ENCODE measurements at places on chromosomes 3 and 15. TPM values are rescaled to one million over a fixed set of nuclear protein-coding genes. Genes with fewer than 3 reads are reported as not detected.

- peaks cover 69% of the 10 kb centered on the region for H3K36me3 ChIP-seq
- DNase-seq = no peak
- no peak overlapping the region for H3K27ac ChIP-seq
- H3K27me3 ChIP-seq = no peaks in the 10 kb centered on the region
Observed at GRCh38 chr3:52204337-52205073, 6.5 kb downstream of the ALAS1 start.

DNA sequence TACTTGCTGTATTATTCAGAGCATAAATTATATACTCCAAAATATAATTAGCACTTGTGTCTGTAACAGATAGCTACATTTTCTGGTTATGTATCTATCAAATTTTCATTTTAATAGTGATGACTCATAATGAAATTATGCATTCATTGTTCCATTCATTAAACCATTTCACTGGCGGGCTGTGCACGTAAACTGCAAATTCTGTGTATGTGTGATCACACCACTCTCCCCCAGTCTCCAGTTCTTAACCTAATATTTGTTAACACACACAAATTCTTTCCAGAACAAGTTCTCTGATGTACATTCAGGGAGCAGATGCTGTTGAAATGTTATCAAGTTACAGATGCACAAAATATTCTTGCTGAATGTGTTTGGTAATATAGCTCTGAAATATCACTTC lies 3.8 kb upstream of the KCNMB2 start:
- no peak for DNase-seq
- no peaks in the 10 kb centered on the region for H3K36me3 ChIP-seq
- peaks cover 5% of the 10 kb centered on the region for H3K4me1 ChIP-seq

DNA sequence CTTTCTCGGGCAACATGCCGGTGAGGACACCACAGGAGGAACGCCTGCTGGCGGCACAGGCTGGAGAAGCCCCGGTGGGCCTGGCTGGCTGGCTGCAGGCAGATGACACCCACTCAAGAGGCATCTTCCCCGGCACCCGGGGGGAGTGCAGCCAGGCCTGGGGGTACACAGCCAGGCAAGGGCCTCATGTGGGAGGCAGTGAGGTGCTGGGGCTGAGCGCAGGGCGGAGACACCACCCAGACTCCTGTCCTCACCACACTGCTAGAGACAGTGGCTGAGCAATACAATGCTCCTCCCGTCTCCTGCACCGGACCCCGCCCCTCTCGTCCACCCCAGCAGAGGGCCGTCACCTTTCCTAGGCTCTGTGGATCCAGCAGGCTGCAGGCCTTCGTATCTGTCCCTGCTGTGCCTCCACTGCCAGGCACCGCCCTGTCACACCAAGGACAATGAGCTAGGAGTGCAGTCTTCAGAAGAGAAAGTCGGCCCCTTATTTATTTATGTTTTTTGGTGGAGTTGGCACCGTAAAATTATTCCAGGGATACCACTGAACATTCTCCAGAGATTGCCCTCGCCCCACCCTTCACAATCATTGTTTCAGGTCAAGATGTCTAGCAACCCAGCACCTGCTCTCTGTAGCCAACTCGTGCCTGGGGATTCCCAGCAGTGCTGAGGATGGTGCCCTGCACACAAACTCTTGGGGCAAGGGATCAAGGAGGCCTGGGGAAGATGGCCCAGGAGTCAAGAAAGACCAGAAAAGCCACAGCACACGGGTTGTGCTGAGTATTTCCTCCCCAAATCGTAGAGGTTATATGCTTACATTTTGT lies 129.1 kb downstream of the ATP10A start:
- H3K27ac ChIP-seq = peak overlapping the region; percentile 88
- no peaks in the 10 kb centered on the region for H3K27me3 ChIP-seq
- no peak overlapping the region for H3K4me3 ChIP-seq
- H3K4me1 ChIP-seq = peaks cover 35% of the 10 kb centered on the region
- DNase-seq = peak; percentile 55

GRCh38 chr15:52436981-52437380 lies 91.7 kb downstream of the MYO5A start:
- DNase-seq = no peak
- no peak overlapping the region for H3K27ac ChIP-seq
- peaks cover 16% of the 10 kb centered on the region for H3K4me1 ChIP-seq
- no peaks in the 10 kb centered on the region for H3K27me3 ChIP-seq

DNA sequence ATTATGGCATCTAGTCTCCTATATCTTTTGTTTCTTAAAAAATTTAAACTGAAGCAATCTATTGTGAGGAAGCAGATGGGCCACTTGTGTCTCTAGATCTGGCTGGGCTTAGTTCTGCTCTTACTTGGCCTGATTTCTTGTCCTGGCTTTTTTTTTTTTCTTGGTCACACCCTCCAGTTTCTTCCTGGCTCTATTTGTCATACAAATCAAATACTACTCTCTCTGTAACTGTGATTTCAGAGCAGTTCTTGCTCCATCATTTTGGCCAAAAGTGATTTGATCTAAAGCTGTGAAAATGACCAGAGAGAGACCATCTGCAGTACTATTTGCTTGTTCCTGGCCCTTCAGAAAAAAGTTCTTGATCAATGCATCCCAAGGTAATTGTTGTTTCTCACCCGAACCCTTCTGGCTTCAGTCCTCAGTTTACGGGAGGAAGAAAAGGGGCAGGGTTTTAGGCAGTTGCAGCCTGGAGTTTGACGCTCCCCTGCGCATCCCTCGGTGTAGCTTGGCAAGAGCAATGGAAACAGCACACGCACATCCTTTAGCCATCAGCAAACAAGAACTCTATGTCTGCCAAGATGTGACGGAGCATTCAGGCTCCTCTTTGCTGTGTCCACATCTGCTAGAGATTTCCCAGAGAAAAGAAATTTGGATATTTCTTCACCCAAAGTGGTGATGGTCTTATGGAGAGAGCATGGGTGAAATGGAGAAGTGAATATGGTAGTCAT lies 31.6 kb downstream of the CHST2 start:
- no peak overlapping the region for H3K4me3 ChIP-seq
- no peaks in the 10 kb centered on the region for H3K36me3 ChIP-seq
- no peaks in the 10 kb centered on the region for H3K4me1 ChIP-seq
- H3K27me3 ChIP-seq = no peaks in the 10 kb centered on the region
- H3K27ac ChIP-seq = peak overlapping the region; percentile 20
- peak; percentile 72 for DNase-seq

DNA sequence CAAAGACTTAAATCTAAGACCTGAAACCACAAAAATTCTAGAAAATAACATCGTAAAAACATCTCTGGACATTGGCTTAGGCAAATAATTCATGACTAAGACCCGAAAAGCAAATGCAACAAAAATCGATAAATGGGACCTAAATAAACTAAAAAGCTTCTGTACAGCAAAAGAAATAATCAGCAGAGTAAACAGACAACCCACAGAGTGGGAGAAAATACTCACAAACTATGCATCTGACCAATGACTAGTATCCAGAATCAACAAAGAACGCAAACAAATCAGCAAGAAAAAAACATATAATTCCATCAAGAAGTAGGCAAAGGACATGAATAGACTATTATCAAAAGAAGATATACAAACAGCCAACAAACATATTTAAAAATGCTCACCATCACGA lies 749.4 kb downstream of the PLOD2 start:
- no peaks in the 10 kb centered on the region for H3K4me1 ChIP-seq
- no peaks in the 10 kb centered on the region for H3K36me3 ChIP-seq
- H3K4me3 ChIP-seq = no peak overlapping the region
- no peak for DNase-seq
- no peak overlapping the region for H3K27ac ChIP-seq
- H3K27me3 ChIP-seq = no peaks in the 10 kb centered on the region

- no peak overlapping the region for H3K4me3 ChIP-seq
- no peaks in the 10 kb centered on the region for H3K36me3 ChIP-seq
- no peaks in the 10 kb centered on the region for H3K27me3 ChIP-seq
- DNase-seq = no peak
- H3K4me1 ChIP-seq = no peaks in the 10 kb centered on the region
- no peak overlapping the region for H3K27ac ChIP-seq
Observed at GRCh38 chr15:31316135-31316795, 10.4 kb upstream of the KLF13 start.

- H3K27ac ChIP-seq = no peak overlapping the region
- DNase-seq = peak; percentile 70
- H3K36me3 ChIP-seq = no peaks in the 10 kb centered on the region
Observed at GRCh38 chr15:95017666-95018328, 786.4 kb downstream of the MCTP2 start.

GRCh38 chr15:41291065-41291631 lies 41.2 kb downstream of the OIP5 start:
- no peak overlapping the region for H3K27ac ChIP-seq
- no peak overlapping the region for H3K4me3 ChIP-seq
- H3K36me3 ChIP-seq = peaks cover 22% of the 10 kb centered on the region
- H3K4me1 ChIP-seq = peaks cover 19% of the 10 kb centered on the region
- H3K27me3 ChIP-seq = no peaks in the 10 kb centered on the region

DNA sequence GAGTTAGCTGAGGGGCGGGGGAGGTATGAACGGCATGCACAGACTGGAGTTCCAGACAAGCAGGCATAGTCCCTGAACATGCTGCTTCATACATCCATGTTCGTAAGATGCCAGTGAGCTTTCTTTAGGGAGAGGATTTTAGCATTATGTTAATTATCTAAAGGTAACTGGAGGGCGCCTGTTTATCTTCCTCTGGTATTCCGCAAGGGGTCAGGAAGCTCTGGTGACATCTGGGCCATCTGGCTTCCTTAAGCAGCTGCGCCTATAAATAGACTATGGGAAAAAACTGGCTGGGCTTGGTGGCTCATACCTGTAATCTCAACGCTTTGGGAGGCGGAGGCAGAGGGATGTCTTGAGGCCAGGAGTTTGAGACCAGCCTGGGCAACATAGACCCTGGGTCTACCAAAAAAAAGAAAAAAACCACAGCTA lies 1.5 kb upstream of the FBXO22 start:
- DNase-seq = no peak
- H3K27me3 ChIP-seq = no peaks in the 10 kb centered on the region
- H3K4me1 ChIP-seq = peaks cover 14% of the 10 kb centered on the region
- H3K4me3 ChIP-seq = no peak overlapping the region
- H3K27ac ChIP-seq = no peak overlapping the region

DNA sequence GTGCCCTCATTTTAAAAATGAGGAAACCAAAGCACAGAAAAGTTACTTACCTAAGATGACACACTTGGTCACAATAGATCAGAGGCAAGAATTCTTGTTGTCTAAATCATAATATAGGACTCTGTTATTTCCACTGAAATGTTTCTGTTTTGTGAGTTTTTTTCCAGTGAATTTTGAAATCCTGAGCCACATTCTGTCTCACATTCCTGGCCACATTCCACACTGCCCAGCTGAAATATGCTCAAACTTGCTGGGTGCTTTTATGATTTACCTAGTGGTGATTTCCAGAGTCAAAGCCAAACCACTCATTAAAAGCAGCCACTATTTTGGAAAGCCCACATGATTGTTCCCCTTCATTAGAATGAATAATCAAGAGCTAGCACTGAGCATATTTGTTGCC lies 82.3 kb upstream of the NPHP3 start:
- H3K36me3 ChIP-seq = no peaks in the 10 kb centered on the region
- no peaks in the 10 kb centered on the region for H3K27me3 ChIP-seq
- no peak for DNase-seq
- H3K4me3 ChIP-seq = no peak overlapping the region
- no peak overlapping the region for H3K27ac ChIP-seq

GRCh38 chr3:41681479-41681878 lies 280.4 kb downstream of the ULK4 start:
- no peak overlapping the region for H3K27ac ChIP-seq
- peaks cover 4% of the 10 kb centered on the region for H3K4me1 ChIP-seq
- H3K36me3 ChIP-seq = no peaks in the 10 kb centered on the region
- H3K27me3 ChIP-seq = no peaks in the 10 kb centered on the region
- DNase-seq = no peak

- no peaks in the 10 kb centered on the region for H3K27me3 ChIP-seq
- H3K27ac ChIP-seq = no peak overlapping the region
- DNase-seq = no peak
- no peak overlapping the region for H3K4me3 ChIP-seq
Observed at GRCh38 chr15:52085299-52085698, 27.3 kb downstream of the BCL2L10 start.

DNA sequence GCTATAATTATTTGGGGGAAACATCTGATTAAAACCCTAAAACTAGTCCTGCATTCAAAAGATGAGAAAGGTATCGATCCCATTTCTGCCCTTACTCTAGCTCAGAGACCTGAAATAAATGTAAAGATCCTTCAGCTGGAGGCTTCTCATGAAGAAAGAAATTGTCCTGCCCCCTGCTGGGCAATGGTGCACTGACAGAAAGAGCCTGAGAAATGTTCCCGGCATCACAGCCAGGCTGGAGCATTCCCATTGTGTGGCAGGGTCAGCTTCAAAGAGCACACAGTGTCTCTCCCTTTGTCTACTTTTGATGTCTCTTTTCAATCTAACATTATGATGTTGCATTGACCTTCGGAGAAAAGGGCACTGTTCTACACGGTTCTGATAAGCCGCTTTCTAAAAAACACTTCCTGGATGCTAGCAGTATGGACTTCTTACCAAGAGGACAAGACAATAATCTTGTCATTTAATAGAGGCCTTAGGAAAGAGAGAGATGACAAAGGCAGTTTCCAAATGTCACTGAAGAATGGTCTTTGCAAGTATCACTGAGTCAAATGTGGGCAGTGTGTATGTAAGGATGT lies 287.5 kb downstream of the MAGI1 start:
- no peak for DNase-seq
- H3K4me3 ChIP-seq = no peak overlapping the region
- H3K27me3 ChIP-seq = no peaks in the 10 kb centered on the region
- H3K36me3 ChIP-seq = no peaks in the 10 kb centered on the region
- H3K27ac ChIP-seq = no peak overlapping the region

GRCh38 chr3:118792191-118792590 lies 242.5 kb downstream of the IGSF11 start:
- H3K36me3 ChIP-seq = no peaks in the 10 kb centered on the region
- H3K27me3 ChIP-seq = no peaks in the 10 kb centered on the region
- H3K27ac ChIP-seq = no peak overlapping the region
- no peak for DNase-seq

DNA sequence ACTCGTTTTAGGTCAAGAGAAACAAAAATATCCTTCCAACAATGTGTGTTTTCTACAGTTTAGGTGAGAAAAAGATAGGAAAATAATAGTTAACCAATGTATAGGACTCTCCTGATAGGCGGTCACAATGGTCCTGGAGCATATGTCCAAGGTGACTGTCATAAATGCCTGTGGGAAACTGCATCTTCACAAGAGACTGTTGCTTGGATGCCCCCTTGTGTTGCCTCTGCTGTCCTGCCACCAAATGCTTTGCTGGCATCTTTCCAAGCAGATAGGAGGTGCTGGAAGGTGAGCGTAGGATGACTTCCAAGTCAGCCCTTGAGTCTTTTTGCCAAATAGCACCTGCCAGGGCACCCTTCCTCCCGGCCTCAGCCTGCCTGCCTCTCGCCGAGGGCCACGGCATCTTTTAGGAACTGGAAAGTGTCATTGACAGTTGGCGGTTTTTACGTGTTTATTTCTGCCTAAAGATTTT lies 24.1 kb upstream of the SACM1L start:
- H3K36me3 ChIP-seq = no peaks in the 10 kb centered on the region
- H3K4me1 ChIP-seq = peaks cover 32% of the 10 kb centered on the region
- no peaks in the 10 kb centered on the region for H3K27me3 ChIP-seq
- DNase-seq = no peak

- H3K36me3 ChIP-seq = no peaks in the 10 kb centered on the region
- no peak overlapping the region for H3K27ac ChIP-seq
- H3K4me1 ChIP-seq = no peaks in the 10 kb centered on the region
- no peak overlapping the region for H3K4me3 ChIP-seq
- DNase-seq = no peak
Observed at GRCh38 chr15:58388211-58388610, 43.6 kb upstream of the LIPC start.

SUCNR1 gene
- 0.36 TPM for total RNA-seq

PPM1L gene
- 33.2 TPM for total RNA-seq

GP9 gene
- total RNA-seq = not detected

SPESP1 gene
- total RNA-seq = 3.2 TPM

EPHB1 gene
- 16.4 TPM for total RNA-seq

IL12A gene
- total RNA-seq = 1.1 TPM

CCDC66 gene
- total RNA-seq = 86.1 TPM
